ENCODE measurements at places on chromosomes 5 and 9. TPM values are rescaled to one million over a fixed set of nuclear protein-coding genes. Genes with fewer than 3 reads are reported as not detected.

The FAM81B gene
- not detected for total RNA-seq

The BNIP1 gene
- 24.0 TPM for total RNA-seq

The ITGA2 gene
- total RNA-seq = 6.3 TPM

The RFESD gene
- 1.5 TPM for total RNA-seq

The CENPH gene
- total RNA-seq = 4.9 TPM

The FAM78A gene
- total RNA-seq = 0.73 TPM

The LRRC26 gene
- total RNA-seq = not detected

The FRRS1L gene
- 1.9 TPM for total RNA-seq

The PLCXD3 gene
- 0.12 TPM for total RNA-seq

The OR1Q1 gene
- 0.36 TPM for total RNA-seq

Data from hair follicle dermal papilla cell (primary cell).